ENCODE measurements at places on chromosomes 13 and 19.

GRCh38 chr19:44684892-44685863, 13.8 kb upstream of the CEACAM16 start:
- DNase-seq, result no peak

GRCh38 chr13:49652355-49653305, 24.3 kb downstream of the ARL11 start:
- no peak for DNase-seq

- DNase-seq, result no peak
These were observed 2.4 kb upstream of the CHAMP1 start for GRCh38 chr13:114311908-114312307.

- no peak for DNase-seq
These were observed 64.2 kb downstream of the SIAH3 start for GRCh38 chr13:45787346-45787745.

DNA sequence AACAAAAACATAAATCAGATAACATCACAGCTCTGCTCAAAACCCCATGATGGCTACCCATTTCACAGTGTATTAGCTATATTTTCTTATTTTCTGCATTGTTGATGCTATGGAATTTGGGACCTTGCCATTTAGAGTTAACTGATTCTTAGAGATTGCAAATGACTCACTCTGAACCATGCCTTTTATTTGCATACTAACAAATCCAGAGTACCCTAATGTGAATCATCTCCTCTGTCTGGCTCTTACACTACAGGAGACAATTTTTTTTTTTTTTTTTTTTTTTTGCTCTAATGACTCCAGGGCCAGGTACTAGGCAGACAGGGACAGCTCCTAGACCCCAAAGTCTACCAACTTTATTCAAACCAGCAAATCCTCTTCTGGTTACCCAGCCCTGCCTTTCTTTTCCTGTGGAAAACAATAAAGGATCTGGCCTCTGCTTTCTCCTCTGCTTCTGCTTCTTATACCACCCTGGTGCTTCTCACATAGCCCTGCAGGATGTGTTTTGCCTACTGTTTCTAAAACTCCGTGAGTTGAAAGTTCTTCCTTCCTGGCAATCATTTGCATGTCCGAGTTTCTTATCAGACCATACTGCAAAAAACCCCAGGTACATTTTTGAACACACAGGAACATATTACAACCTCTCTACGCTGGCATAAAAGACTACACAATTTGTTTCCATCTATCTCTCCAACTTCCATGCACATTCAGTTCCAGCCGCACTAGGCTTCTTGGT, 10.6 kb upstream of the ZNF460 start:
- DNase-seq, result no peak

- DNase-seq, result no peak
These were observed 18.1 kb downstream of the DNAJC15 start for GRCh38 chr13:43041369-43041921.

DNA sequence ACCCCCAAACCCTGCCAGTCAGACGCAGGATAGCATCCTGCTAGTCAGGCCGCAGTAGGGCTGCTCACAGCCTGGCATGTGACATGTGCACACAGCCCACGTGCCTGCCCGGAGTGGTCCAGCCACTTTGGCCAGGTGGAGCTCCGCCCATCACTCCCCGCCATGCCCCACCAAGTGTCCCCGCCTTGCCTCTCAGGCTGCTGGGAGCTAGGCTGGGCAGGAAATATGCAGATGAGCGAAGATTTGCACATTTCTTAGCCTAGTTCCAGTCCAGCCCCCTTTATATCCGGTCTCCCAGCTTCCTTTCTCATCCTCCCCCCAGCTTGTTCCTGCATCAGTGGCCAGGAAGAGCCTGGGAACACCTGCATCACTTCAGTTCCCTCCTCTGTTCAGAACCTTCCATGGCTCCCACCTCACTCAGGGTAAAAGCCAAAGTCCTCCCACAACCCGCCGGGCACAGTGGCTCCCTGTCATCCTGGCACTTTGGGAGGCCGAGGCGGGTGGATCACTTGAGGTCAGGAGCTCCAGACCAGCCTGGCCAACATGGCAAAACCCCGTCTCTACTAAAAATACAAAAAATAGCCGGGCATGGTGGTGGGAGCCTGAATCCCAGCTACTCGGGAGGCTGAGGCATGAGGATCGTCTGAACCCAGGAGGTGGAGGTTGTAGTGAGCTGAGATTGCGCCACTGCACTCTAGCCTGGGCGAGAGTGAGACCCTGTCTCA, 2.3 kb upstream of the DOCK6 start:
- no peak for DNase-seq

DNA sequence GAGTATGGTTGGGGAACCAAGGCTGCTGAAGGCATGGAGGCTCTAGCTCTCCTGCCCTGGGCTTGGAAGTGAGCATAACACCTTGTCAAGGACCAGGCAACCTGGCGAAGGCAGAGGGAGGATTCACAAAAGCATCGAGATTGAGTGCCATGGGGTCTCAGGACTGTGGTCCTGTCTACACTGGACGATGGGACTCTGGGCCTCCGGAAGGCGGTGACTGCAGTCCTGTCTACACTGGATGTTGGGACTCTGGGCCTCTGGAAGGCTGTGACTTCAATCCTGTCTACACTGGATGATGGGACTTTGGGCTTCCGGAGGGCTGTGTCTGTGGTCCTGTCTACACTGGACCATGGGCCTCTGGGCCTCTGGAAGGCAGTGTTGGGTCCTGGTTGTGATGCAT, 290.4 kb downstream of the TEX29 start:
- DNase-seq, result no peak

- DNase-seq, result no peak
These were observed 68.2 kb downstream of the ITGBL1 start for GRCh38 chr13:101520672-101521071.

DNA sequence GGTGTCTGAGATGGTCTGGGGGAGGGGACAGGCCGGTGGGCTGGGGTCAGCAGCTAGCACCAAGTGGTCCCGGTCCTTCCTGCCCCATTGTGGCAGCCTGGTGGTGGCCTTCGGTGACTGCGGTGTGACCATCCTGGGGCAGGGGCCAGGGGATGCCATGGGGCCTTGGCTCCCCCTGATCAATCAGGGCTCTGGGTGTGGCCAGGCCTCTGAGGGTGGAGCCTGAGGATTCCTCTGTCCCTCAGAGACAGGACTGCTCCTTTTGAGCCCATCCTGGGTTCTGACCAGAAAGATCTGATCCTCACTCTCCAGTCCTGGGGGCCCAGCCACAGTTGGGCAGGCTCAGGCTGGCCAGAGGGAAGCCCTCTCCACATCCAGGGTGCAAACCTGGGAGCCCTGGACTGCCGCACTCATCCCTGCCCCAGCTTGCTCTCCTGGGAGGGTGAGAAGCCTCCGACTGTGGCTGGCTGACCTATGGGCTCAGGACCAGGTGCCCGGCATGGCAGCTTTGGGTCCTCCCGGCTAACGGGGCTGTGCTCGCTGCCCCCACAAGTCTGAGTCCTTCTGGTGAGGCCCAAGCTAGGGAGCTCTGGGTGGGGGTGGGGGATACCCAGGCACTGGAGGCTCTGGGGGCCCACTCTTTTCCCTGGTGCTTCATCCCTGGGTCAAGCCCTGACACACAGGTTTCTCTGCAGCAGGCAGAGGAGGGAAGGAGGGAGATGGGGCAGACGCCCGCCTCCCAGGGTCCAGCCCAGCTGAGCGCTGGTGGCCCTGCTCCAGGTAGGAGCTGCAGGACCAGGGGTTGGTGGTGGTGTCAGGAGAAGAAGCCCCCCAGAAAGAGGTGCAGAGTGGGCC, 59.5 kb downstream of the IER2 start:
- no peak for DNase-seq

GRCh38 chr13:20798027-20798426, 24.3 kb upstream of the EEF1AKMT1 start:
- no peak for DNase-seq

DNA sequence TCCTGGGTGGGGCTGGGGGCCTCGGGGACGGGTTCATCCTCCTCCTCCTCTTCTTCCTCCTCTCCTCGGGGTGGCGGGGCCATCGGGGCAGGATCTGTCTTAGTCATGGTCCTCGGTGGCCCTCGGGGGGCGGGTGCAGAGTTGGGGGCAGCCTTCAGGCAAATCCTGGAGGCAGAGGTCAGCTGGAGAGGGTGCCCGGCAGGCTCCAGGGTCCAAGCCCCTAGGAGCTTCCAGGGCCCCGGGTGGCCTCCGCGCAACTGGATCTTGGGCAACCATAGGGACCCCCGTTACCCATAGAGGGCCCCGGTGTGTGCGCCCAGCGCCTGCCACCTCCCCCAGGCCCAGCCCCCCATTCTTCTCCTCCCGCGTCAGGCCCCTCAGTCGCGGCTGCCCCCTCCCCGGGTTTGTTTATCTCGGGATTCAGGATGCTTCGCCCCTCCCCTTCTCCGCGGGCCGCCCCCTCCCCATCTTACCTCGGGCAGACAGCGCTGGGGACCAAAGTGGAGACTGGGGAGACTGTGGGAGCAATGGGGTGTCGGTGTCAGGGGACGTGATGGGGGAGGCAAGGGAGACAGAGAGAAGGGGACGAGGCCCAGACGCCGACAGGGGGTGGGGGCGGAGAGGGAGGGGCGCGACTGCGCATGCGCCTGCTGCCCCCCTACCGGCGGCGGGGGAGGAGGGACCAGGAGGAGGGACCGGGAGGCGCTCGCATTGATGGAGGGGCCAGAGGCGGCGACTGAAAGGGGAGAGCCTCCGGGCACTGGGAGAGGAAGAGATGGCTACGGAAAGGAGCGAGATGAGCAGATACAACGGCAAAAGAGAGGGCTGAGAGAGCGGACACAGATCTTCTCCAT, at the start of gene CLIP3:
TSS of gene CLIP3 (minus strand) at position 623 of the 854 bp plus-strand sequence. CDS start at position 107, 516 bp downstream.
- peak; percentile 38 for DNase-seq

DNA sequence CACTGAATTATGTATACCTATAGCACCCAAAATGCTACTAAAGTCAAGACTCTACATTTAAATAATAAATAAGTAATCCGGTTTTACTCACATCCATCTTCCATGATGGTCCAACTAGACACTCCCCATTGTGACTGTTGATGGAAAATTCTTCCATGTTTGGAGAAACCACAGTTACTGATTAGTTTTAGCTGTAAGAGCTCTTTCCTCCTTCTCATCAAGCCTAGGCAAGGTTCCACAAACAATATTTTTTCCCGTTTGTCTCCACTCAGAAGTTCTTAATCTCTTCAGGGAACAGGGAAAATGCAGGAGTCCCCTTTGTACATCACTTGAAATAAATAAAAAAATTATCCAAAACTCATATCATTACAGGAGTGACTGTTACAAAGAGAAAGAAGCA, 70.7 kb upstream of the EDNRB start:
- no peak for DNase-seq

DNA sequence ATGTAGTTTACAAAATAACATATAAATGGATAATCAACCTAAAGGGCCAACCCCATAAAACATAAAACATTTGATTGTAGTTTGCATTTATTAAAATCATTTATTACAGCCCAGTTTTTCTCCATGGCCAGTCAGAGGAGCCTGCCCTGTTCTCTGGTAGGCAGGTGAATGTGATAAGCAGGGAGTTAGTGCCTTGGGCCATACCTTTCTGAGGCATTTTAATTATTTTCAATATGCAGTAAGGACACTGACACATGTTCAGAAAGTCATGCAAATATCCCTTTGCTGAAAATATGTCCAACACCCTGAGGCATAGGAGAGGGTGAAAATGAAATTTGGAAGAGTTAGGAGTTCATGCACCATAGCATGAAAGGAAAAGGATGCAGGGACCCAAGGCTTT, 242.6 kb upstream of the EDNRB start:
- no peak for DNase-seq

DNA sequence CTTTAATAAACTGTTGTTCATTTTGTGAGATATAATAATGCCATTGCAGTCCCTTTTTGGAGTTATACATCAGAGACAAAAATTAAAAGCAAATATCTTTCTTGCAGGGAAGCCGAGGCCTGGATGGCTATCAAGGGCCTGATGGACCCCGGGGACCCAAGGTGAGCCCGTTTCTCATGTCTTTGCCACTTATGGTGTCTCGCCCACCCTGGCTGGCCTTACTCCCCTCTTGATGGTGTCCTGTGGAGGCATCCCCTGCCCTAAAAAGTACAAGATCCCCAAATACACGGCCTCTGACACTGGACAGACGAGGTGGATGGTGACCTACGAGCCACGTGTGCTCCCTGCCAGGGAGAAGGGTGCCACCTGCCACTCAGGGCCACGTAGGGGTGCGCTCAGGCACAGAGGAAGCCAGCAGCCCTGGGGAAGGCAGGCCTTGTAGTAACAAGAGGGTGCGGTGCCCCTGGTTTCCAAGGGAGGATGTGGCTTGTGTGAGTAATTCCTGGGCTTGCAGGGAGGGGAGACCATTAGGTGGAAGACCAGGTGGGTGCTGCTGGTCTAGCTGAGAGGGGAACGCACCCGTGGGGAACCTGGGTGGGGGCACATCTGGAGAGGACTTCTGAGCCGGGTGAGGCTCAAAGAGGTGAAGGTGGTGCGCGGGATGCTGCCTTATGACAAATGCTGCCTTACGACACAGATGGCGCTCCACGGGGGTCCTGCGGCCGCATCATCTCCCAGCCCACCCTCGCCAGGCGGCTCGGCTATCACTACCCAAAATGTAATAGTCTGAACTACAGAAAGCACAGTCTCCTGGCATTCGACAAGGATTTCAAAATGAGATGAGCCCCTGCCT, 115.6 kb downstream of the RAB20 start:
- no peak for DNase-seq

DNA sequence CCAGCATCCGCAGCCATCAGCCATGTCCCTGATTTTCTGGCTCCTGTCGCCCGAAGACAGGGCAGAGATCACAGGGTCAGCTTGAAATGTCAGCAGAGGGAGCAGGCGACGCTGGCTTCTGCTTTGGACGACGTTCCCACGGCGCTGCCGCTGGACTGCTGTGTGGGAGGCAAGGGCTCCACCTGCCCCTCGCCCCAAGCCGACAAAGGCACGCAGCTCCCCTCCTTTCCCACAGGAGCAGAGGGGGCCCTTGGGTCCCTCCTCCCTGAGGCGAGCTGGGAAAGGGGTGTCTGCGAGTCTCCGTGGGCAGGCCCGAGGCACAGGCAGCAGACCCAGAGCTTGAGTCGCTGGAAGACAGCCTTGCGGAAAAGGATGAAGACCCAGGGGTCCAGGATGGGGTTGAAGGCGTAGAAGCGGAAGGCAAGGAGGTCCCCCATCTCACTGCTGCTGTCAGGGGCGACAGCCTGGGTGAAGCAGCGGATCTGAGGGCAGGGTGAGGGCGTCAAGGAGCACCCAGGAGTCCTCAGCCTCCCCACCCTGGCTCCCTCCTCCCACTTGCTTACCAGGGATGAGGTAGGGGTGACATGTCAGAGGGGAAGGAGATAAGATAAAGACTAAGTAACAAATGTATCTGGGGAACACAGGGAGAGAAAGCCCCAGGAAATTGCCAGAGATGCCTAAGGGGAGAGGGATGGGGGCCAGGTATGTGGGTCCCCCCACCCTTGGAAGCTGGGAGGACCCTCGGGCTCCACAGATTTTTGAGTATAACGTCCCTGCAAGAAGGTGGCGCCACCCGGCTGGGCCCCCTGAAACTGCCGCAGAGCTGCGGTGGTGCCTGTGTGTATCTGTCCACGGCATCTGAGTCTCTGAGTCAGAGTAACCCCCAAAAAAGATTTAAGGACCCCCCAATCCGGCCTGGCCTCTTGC, 3.4 kb downstream of the PTGIR start:
- no peak for DNase-seq
